ENCODE measurements at places on chromosomes 4 and X. TPM values are rescaled to one million over a fixed set of nuclear protein-coding genes. Genes with fewer than 3 reads are reported as not detected.

TCEAL9 gene
- total RNA-seq = 51.5 TPM

DNA sequence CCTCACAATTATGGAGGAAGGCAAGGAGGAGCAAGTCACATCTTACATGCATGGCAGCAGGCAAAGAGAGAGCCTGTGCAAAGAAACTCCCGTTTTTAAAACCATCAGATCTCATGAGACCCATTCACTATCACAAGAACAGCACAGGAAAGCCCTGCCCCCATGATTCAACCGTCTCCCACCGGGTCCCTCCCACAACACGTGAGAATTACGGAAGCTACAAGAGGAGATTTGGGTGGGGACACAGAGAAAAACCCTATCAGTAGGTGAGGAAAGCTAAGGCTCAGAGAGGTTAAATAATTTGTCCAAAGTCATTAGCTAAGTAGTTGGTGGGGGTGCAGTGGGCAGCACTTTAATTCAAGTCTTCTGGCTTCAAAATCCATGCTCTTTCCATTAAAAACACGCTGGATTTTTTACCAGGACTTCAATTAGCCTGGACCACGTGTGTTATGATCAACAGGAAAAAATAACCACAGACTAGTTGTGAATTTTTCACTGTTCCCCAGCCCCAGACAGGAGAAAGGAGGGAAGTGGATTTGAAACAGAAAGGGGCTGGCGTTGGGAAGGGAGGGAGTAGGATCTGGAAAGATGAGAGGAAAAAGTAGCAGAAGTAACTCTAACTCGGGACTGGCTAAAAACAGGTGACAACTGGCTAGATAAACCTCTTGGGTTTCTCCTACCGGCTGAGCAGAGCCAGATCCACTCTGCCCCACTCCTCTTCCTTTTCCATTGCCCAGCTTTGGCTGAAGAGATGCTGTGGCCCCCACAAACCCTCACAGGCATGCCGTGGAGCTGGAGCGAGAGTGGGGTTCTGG is 986 bp downstream of the MTMR8 start:
- H3K27me3 ChIP-seq = no peaks in the 10 kb centered on the region
- H3K36me3 ChIP-seq = no peaks in the 10 kb centered on the region
- peak overlapping the region; percentile 45 for H3K27ac ChIP-seq
- no peaks in the 10 kb centered on the region for H3K4me1 ChIP-seq
- H3K4me3 ChIP-seq = peak overlapping the region; percentile 64

- no peak overlapping the region for H3K27ac ChIP-seq
- DNase-seq = no peak
- peaks cover 8% of the 10 kb centered on the region for H3K4me1 ChIP-seq
- no peaks in the 10 kb centered on the region for H3K27me3 ChIP-seq
- no peaks in the 10 kb centered on the region for H3K36me3 ChIP-seq
- H3K4me3 ChIP-seq = no peak overlapping the region
These were observed 1.7 kb upstream of the MTNR1A start for GRCh38 chr4:186557061-186557460.

KLB gene
- not detected for total RNA-seq

GRCh38 chr4:11428231-11428898 is at the start of gene HS3ST1:
Gene HS3ST1 (minus strand): TSS chr4:11428894. CDS start chr4:11400005, 28,889 bp downstream.
- peak within 1 kb of the TSS; percentile 45 for H3K27ac ChIP-seq
- no peaks in the 10 kb centered on the region for H3K36me3 ChIP-seq
- H3K4me1 ChIP-seq = no peaks in the 10 kb centered on the region
- DNase-seq = no peak
- H3K4me3 ChIP-seq = peak within 1 kb of the TSS; percentile 50
- no peaks in the 10 kb centered on the region for H3K27me3 ChIP-seq

DNA sequence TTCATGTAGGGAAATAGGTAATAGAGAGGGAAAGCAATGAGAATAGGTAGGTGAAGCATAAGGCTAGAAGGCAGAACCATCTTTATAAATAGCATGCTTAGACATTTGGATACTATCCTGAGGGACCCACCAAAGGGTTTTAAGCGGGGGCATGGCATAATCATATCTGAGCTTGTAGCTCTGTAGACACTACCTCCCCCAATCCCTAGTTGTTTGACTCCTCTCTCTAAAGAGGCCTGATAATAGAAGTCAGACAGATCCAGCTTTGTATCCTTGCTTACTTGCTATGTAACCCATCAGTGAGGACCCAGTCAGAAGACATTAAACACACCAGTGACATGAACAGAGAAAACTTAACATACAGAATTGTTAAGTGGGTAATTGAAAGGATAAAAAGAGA is 58.7 kb downstream of the SCFD2 start:
- no peaks in the 10 kb centered on the region for H3K4me1 ChIP-seq
- H3K27me3 ChIP-seq = no peaks in the 10 kb centered on the region
- H3K36me3 ChIP-seq = no peaks in the 10 kb centered on the region
- no peak overlapping the region for H3K4me3 ChIP-seq
- no peak for DNase-seq

GCNA gene
- 2.8 TPM for total RNA-seq

PPAT gene
- 29.0 TPM for total RNA-seq

GRCh38 chr4:41014158-41014557 is 200.2 kb downstream of the APBB2 start:
- peak overlapping the region; percentile 54 for H3K27ac ChIP-seq
- no peaks in the 10 kb centered on the region for H3K36me3 ChIP-seq
- H3K27me3 ChIP-seq = no peaks in the 10 kb centered on the region
- no peaks in the 10 kb centered on the region for H3K4me1 ChIP-seq

BCORL1 gene
- total RNA-seq = 1.5 TPM

CYBB gene
- total RNA-seq = 36.7 TPM

DNA sequence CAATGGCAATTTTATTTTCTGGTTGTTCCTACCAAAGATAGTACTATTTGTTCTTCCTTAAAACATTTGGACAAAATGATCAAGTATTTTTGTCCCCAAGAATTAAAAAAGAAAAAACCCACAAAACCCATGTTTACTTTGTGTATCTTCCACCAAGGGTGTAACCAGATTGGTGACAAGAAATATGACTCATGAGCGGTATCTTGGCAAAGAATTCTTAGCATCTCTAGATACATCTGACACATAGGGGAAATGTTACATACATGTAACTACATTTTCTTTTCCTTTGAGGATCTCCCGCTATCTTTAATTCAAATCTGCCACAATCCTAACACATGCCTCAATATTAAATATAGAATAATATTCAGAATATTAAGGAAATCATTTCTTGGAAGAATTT is 78.7 kb downstream of the WDFY3 start:
- H3K36me3 ChIP-seq = no peaks in the 10 kb centered on the region
- no peaks in the 10 kb centered on the region for H3K4me1 ChIP-seq
- H3K4me3 ChIP-seq = no peak overlapping the region
- DNase-seq = no peak
- no peak overlapping the region for H3K27ac ChIP-seq
- no peaks in the 10 kb centered on the region for H3K27me3 ChIP-seq

LINC00632 gene
- total RNA-seq = 14.4 TPM

PNMA3 gene
- not detected for total RNA-seq

- no peaks in the 10 kb centered on the region for H3K36me3 ChIP-seq
- DNase-seq = no peak
- no peaks in the 10 kb centered on the region for H3K27me3 ChIP-seq
- no peak overlapping the region for H3K4me3 ChIP-seq
- H3K27ac ChIP-seq = no peak overlapping the region
These were observed 1.4 kb upstream of the STS start for GRCh38 chrX:7146020-7146702.

DNA sequence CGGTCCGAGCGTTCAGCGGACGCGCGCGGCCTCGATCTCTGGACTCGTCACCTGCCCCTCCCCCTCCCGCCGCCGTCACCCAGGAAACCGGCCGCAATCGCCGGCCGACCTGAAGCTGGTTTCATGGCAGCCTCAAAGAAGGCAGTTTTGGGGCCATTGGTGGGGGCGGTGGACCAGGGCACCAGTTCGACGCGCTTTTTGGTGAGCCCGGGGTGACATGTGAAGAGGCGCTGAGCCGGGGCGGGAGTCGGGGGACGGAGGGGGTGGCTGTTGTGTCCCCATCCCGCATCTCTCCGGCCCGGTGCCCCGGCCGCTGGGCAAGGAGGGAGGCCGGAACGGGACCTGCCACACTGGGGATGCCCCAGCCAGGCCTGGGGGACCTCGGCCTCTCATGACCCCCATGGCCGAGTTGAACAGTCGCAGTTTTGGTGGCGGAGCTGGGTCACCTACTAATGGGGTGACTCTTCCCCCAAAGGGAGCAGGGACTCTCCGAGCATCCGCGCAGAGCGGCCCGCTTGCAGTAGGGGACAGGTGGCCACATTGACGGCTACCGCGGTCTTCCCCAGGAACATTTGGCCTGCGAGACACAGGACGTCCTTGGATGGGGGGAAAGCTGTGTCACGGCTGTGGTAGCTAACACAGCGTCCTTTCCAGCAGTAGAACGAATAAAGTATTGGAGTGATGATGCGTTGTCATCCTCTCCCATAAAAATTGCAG is at the start of gene GK:
Gene GK (plus strand): TSS at position 9 of the 717 bp plus-strand sequence. CDS start 115 bp downstream, at position 124.
- no peaks in the 10 kb centered on the region for H3K36me3 ChIP-seq
- H3K4me1 ChIP-seq = no peaks in the 10 kb centered on the region
- peak; percentile 17 for DNase-seq
- H3K27ac ChIP-seq = peak within 1 kb of the TSS; percentile 67

GRCh38 chr4:106486533-106486932 is 118.0 kb upstream of the GIMD1 start:
- H3K4me3 ChIP-seq = no peak overlapping the region
- no peaks in the 10 kb centered on the region for H3K36me3 ChIP-seq
- no peaks in the 10 kb centered on the region for H3K27me3 ChIP-seq
- no peak overlapping the region for H3K27ac ChIP-seq
- no peak for DNase-seq

RAB41 gene
- total RNA-seq = not detected

P2RY4 gene
- 0.41 TPM for total RNA-seq

- H3K27me3 ChIP-seq = no peaks in the 10 kb centered on the region
- no peak overlapping the region for H3K4me3 ChIP-seq
- no peak for DNase-seq
- no peak overlapping the region for H3K27ac ChIP-seq
- H3K4me1 ChIP-seq = no peaks in the 10 kb centered on the region
- no peaks in the 10 kb centered on the region for H3K36me3 ChIP-seq
These were observed 84.5 kb upstream of the UXT start for GRCh38 chrX:47743504-47743903.

DNA sequence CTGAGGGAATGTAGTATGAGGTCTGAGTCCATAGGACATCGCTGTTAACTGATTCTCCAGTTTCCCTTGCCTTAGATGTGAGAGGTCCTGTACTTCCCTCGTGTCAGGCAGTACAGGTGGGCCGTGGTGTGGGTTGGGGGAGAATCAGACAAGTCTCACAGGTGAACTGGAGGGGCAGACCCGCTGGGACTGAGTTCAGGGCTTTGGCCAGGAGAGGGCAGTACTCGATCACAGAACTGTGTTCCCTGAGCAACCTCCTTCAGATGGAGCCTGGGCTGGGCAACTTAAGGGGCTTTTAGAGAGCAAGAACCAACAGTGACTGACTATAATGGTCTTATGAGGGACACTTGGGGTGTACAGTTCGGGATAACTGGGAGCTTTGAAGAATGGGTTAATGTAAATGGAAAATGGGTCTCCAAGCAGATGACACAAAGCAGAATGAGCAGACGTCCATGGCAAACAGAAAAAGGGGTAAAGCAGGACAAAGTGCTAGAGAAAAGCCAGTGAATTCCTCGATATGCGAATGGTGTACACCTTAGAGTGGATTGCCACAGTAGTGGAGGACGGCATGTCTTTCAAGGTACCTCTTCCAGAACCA is 83.6 kb downstream of the CCNG2 start:
- no peak overlapping the region for H3K27ac ChIP-seq
- no peaks in the 10 kb centered on the region for H3K4me1 ChIP-seq
- H3K27me3 ChIP-seq = no peaks in the 10 kb centered on the region
- no peak overlapping the region for H3K4me3 ChIP-seq
- DNase-seq = no peak

GRCh38 chr4:185920691-185921260 is 108.8 kb upstream of the SORBS2 start:
- H3K27me3 ChIP-seq = no peaks in the 10 kb centered on the region
- H3K27ac ChIP-seq = no peak overlapping the region
- no peak overlapping the region for H3K4me3 ChIP-seq
- DNase-seq = no peak

- no peak for DNase-seq
- H3K27ac ChIP-seq = no peak overlapping the region
- H3K27me3 ChIP-seq = no peaks in the 10 kb centered on the region
- H3K4me3 ChIP-seq = no peak overlapping the region
- no peaks in the 10 kb centered on the region for H3K4me1 ChIP-seq
- H3K36me3 ChIP-seq = no peaks in the 10 kb centered on the region
These were observed 45.8 kb upstream of the PITX2 start for GRCh38 chr4:110668463-110669235.

GRCh38 chr4:42855779-42856178 is 36.7 kb upstream of the GRXCR1 start:
- H3K4me3 ChIP-seq = no peak overlapping the region
- DNase-seq = no peak
- no peak overlapping the region for H3K27ac ChIP-seq
- no peaks in the 10 kb centered on the region for H3K27me3 ChIP-seq
- no peaks in the 10 kb centered on the region for H3K36me3 ChIP-seq

BRCC3 gene
- total RNA-seq = 0.77 TPM

- no peak overlapping the region for H3K27ac ChIP-seq
- no peak for DNase-seq
- no peaks in the 10 kb centered on the region for H3K4me1 ChIP-seq
- H3K4me3 ChIP-seq = no peak overlapping the region
These were observed 39.1 kb upstream of the MBTPS2 start for GRCh38 chrX:21800344-21800770.

DNA sequence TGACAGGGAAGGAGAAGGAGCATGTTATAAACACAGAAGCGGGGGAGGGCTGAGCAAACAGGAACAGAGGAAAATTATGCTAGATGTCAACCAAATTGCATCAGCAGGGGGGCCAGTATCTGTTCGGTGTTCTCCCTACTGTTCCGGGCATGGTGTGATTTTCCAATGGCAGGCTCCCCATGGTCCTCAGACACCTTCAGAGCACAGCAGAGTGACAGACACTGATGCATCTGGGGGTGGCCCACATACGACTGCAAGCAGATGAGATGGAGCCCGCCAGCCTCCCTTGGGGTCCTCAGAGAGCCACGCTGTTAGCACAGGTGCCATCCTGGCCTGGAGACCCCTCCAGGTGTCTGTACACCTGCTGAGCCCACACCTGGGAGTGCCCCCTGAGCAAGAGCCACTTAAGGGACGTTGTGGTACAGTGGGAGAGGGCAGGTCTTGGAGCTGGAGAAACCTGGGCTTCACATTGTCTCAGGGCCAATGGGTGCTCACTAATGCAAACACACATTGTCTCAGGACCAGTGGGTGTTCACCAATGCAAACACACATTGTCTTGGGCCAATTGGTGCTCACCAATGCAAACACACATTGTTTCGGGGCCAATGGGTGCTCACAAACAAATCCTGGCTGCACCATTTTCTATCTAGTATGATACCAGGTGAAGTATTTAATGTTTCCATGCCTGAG is 95.4 kb downstream of the SLC2A9 start:
- no peaks in the 10 kb centered on the region for H3K27me3 ChIP-seq
- DNase-seq = no peak
- H3K4me1 ChIP-seq = no peaks in the 10 kb centered on the region
- H3K27ac ChIP-seq = no peak overlapping the region
- no peak overlapping the region for H3K4me3 ChIP-seq

- no peak overlapping the region for H3K4me3 ChIP-seq
- no peaks in the 10 kb centered on the region for H3K36me3 ChIP-seq
- no peaks in the 10 kb centered on the region for H3K4me1 ChIP-seq
- H3K27ac ChIP-seq = no peak overlapping the region
These were observed 29.8 kb upstream of the SLC7A3 start for GRCh38 chrX:70960730-70961129.

Data from uterus (tissue), 4 donors.